Thoracic aorta (tissue), 2 donors: ENCODE measurements at places on chromosomes 16 and 17.

DNA sequence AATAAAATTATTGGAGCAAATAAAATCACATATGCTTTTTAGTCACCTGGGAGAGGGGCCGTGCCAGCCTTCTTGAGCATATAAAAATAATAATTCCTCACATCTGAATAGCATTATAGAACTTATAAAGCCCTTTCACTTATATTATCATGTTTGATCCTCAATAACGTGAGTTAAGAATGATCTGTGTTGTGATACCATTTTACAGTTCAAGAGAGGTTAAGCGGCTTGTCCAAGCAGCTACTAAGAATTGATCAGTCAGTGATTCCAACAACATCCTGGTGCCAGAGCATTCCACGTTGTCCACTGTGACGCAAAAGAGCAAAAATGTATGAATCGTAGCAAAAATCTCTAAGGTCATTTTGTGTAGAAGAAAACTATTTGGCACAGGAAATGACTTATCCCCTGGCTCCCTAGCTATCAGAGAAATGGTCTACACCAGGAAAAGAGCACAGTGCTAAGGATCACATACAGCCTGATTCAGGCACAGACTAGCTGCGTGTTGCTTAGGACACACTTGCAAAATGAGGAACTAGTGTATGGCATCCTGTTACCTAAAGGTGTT, 33.0 kb downstream of the ANKFN1 start:
- no peak for DNase-seq

GRCh38 chr17:28961391-28961790, 10.1 kb upstream of the PHF12 start:
- DNase-seq, result no peak

DNA sequence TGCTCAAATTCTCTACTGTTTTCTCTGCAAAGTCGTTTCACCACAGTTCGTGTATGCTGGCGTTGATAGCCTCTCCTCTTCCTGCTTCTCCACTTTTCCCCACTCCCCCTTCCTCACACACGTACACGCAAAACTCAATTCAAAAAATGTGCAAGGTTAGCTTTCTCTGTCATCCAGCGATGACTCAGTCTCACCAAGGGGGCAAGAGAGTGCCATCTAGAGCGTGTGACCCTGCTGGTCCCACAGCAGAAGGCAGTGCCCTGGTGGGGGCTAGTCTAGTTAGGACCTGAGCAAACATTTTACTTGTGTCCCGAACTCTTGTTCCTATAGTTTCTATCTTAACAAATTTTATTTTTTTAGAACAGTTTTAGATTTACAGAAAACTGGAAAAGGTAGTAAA, 121.2 kb upstream of the CHMP6 start:
- DNase-seq, result no peak

GRCh38 chr17:58289869-58290268, 9.1 kb upstream of the MPO start:
- DNase-seq, result no peak

- DNase-seq, result no peak
Observed at GRCh38 chr17:32327911-32328310, 14.1 kb downstream of the C17orf75 start.

DNA sequence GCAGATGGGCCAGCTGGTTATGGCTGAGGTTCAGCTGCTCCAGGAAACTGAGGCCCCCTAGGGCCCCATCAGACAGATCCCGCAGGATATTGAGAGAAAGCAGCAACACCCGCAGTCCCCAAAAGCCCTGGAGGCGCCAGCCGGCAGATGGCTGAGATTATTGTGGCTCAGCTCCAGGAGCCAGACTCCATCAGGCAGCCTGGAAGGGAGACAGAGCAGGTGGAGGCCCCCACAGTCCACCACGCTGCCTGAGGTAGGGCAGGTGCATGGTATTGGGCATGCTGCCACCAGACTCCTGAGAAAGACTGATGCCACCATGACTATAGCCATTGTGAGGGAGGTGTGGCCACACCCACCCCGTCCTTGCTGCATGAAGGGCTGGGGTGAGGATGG, 9.5 kb upstream of the TMEM101 start:
- no peak for DNase-seq

DNA sequence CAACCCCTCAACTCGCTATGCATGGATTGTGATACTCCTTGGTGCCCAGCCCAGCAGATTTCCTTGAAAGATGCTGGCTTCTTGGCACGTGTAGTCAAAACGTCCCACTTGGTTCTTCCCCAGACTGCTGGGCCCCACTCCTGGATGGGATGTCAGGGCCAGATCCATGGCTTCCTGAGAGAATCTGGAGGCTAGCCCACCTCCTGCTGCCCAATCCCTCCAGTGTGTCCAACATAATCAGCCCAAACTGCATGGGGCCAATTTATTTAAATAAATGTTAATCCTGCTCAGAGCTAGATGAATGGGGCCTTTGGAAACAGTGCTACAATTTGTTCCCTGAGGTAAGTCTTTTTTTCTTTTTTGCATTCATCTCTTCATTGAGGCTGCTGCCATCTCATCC, 49.4 kb downstream of the WSB1 start:
- no peak for DNase-seq

DNA sequence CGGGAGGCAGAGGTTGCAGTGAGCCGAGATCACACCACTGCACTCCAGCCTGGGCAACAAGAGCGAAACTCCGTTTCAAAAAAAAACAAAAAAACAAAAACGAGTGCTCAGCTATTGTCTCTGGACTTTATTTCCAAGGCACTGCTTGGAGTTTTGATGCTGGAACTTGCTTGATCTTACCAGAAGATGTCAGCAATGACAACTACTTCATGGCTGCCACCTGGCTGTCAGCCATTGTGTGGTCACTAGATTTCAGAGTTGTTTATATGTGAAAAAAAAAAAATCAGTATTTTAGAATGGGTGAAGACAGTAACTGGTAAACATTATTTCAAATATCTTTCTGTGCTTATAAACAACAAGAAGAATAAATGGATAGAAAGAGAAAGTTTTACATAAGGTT, 26.3 kb upstream of the OR4D1 start:
- DNase-seq, result no peak

DNA sequence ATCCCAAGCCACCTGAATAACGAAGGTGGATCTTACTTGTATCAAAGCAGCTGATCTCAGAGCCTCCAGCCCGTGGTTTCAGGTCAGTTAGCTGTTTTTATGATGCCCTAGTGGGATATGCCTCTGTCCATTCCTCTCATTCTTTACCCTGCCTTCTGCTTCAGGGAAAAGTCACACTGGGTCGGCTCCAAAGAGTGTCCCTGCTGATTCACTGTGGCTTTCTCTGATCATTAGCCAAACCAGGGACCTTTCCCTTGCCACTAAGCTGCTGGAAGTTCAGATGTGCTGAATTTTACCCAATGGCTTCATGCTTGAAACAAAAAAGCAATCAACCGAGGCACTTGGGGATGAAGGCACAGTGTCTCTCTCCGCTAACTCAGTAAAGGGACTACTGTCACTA, 170.2 kb upstream of the SALL1 start:
- DNase-seq, result no peak

DNA sequence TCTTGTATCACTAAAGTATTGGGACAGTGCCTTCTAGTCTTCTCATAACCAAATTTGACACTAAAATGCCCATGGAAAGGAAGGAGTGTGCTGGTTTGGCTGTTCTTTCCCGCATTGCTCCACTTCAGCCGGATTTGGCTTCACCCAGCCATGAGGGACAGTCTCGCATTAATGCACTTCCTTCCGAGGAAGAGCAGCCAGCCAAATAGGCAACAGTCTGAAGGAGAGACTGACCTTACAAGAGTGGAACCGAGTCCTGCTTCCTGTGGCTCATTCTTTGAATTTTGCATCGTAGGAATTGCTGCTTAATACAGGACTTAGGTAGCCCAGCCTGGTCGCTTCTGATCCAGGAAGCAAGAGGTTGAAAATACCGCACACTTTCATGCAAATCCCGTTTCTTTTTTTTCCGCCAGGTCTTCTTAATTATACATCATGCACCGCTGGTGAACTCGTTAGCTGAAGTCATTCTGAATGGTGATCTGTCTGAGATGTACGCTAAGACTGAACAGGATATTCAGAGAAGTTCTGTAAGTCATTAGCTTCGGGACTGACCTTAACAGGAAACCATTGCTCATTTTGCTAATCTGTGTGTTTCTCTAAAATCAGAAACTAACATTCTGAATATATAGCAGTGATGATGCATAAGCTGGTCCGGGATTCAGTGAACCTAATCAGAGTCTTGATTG, 38.2 kb downstream of the CLEC16A start:
- DNase-seq, result no peak

DNA sequence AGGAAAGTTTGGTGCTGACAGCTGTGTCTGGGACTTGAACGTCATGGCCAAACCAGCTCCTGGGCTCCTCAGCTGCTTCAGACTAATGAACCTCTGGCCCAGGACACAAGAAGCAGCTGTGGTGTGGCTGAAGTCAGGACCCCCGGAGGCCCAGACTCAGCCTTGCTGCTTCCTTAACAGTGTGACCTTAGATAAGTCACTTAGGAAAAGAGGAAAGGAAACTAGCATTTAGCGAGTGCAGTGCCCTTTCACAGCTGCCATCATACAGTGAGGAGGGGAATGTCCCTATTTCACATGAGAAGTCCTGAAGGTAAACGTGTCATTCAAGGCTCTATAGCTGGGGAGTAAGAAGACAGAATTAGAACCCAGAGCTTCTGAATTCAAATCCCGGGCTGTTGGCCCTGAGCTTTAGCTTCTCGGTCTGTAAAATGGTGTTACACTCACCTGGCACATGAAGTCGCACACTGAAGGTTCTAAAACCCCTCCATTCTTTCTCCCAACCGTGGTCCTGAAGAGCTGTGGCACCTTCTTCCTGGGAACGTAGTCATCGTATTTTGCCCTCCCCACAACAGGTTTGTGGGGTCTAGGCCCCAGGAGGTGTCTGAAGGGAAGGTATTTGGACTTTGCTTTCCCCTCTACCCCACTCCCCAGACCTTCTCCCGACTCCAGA, 910 bp upstream of the RAMP2 start:
- no peak for DNase-seq

- no peak for DNase-seq
Observed at GRCh38 chr16:51994597-51994996, 552.3 kb downstream of the TOX3 start.

GRCh38 chr17:41784207-41784744, 2.2 kb downstream of the JUP start:
- no peak for DNase-seq

GRCh38 chr17:80839970-80840369, 151.7 kb upstream of the CHMP6 start:
- DNase-seq, result no peak

- no peak for DNase-seq
Observed at GRCh38 chr17:38897176-38897575, 27.3 kb downstream of the LASP1 start.

DNA sequence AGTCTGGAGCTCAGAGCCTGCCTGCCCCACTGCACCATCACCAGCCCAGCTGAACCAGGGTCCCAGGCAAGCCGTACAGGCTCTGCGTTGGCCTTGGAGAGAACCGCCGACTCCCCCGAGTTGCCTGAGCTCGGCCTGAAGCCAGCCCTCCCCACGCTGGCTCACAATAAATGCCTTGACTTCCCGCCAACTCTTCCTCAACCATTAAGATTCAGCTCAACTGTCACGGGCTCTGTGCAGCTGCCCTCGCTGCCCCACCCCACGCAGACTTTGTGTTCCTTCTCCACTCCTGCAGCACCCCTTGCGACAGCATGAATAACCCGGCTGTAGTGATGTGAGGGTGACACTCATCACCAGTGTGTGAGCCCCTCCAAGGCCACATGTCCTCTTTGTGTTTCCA, 4.8 kb upstream of the QPRT start:
- DNase-seq, result no peak

GRCh38 chr17:29663155-29663554, 40.4 kb upstream of the CORO6 start:
- DNase-seq, result no peak

DNA sequence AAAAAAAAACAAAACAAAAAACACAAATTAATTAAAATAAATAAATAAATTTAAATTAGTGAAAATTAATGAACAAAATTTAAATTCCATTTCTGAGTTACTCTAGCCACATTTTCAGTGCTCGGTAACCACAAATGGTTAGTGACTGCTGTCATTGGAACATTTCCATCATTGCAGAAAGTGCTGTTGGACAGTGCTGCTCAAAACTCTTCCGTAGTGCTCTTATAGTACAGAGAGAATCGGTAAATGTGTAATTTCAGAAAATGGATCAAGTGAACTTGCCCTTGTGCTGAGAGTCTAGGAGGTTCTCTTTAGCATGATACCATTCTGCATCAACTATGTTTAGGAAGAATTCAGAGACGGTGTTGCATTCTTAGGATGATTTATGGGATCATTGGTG, 23.7 kb downstream of the ZNRF1 start:
- no peak for DNase-seq

DNA sequence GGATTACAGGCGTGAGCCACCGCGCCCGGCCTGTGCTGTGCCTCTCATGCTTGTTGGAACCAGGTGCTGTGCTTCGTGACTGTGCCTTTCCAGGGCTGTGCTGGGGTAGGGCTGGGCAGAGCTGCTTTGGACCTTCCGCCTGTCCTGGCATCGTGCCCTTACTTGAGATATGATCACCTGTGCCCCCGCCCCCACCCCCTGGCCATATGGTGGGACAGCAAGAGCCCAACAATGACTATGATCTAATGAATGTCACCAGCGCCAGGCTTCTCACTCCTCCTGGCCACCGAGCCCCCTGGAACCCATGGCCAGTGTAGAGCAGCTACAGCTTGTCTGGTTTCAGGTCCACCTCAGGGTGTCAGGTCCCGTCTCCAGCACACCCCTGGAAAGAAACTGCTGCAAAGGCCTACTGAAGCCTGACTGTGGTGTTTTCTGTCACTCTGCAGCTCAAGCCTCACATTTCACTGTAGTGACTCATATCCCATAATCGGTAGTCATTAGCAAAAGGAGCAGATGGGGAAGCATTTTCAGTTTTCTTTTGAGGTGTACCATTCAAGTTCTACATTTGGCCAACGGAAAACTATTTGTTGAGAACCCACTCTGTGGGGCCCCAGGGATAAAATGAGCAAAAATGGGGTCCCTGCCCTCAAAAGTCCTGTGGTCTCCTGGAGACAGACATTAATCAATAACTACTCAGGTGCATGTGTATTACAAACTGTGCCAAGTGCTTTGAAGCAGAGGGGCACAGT, 22.1 kb downstream of the FCSK start:
- DNase-seq, result no peak

GRCh38 chr17:8435245-8436168, at the start of gene NDEL1:
Gene NDEL1, plus strand, starts transcription at chr17:8435884. Its CDS starts 8,388 bp downstream, at chr17:8444272.
- DNase-seq, result peak; percentile 95

GRCh38 chr17:6070913-6071511, 833 bp downstream of the WSCD1 start:
- no peak for DNase-seq
